Stimulated activated CD4-positive, alpha-beta T cell treated with anti-CD3 and anti-CD28 coated beads, TNF-alpha, amount 100 ng/mL, for 48 hours (primary cell): ENCODE measurements at places on chromosomes 16 and 17.

DNA sequence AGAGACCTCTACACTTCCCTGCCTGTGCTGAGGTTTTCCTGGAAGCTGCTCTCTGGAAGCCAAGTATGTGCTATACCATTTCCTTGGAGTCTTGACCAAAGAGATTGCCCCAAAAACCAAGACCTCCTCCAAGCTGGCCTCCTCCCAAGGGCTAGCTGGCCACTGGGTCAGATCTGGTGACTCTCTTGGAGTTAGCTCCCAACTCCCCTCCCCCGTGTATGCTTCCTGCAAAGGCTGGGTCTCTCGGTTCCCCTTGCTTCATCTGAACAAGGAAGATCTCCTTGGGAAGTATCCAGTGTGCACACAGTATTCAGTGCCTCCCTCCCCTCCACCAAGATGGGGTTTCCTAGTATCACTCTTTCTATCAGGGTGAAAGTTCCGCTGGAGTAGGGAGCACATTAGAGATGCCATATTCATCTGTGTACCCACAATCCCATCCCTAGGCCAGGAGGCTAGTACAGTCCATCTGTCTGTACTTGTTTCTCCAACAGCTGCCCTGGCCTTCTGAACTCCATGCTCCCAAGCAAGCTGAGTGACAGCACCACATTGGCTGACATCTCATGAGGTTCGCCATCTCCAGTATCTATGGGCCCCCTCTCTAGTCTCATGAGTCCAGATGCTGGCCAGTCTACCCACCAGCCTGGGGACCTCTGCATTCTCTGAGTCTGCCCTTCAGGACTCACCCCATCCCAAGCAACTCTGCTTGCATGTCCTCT lies 3.2 kb downstream of the GAS7 start:
- DNase-seq, result no peak

DNA sequence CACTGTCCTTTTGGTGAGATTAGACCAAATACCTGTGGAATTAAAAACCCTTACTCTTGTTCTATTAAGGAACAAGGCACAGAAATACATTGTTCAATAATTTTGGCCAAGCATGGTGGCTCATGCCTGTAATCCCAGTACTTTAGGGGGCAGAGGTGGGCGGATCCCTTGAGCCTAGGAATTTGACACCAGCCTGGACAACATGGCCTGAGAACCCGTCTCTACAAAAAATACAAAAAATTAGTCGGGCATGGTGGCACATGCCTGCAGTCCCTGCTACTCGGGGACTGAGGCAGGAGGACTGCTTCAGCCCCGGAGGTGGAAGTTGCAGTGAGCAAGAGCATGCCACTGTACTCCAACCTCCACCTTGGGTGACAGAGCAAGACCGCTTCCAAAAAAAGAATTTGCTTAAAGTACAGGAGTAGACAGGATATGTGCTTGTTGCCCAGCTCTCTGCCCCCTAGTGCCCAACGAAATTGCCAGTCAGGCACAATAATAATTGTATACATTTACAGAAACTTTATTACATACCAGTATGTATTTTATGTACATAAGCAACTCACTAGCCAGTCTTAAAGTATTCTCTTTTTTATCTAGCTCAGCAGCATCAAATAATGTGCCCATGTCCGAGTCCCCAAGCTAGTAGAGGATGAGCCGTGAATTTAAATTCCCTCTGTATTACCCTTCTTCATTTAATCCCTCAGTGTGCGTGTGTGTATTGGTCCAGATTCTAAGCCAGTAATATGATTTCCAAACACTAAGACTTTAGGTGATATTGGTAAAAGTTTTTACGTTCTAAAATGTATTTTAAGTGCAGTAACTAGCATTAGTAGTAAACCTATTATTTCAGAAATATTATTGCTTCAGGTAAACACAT lies 1.4 kb downstream of the THUMPD1 start:
- DNase-seq, result no peak

DNA sequence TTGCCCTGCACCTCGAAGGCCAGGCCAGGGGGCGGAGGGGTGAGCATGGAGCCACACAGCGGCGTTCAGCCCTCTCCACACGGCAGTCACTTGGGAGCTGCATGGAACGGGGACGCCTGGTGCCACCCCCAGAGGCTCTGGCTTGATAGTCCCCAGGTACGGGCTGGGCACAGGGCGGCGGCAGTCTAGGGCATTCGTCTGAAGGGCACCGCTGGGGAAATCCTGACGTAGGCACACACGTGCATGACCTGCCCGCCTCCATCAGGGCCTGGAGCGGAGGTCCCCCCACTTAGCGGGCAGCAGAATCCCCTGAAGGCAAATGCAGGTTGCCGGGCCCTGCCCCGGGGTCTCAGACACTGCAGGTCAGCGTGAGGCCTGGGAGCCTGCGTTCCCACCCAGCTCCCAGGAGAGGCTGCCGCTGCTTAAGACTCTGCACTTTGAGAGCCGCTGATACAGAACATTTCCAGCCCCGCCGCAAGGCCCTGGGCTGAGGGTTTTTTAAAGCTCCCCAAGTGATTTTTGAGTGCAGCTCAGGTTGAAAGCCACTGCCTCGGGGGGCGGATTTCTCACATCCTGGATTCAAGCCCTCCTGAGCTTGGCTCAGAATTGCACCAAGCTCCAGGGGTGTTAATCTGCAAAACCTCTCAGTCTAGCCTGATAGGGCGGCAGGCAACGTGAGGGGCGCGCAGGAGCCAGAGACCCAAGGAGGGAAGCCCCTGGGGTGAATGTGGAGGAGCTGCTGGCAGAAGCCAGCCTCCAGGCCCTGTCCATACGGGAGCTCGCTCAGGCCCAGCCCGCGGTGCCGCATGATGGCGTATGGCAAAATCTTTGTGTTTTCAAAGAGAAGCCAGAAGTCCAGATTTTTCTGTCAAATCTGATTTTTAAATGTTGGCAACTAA lies 182.3 kb upstream of the GSE1 start:
- DNase-seq, result no peak

DNA sequence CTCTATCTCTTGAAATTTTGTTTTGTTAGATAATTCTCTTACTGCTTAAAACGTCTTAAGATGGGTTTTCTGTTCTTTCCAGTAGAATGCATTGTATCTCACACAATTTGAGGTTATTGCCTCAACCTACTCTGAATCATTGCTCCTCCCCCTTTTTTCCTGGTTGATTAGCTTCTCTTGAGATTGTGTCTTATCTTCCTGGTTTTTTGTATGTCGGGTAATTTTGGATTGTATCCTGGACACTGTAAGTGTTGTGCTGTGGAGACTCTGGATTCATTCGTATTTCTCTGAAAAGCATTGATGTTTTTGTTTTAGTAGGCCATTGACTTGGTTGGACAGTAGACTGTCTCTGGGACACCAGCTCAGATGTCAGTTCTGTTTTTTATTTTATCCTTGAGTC lies 26.1 kb downstream of the PRKCB start:
- DNase-seq, result no peak

DNA sequence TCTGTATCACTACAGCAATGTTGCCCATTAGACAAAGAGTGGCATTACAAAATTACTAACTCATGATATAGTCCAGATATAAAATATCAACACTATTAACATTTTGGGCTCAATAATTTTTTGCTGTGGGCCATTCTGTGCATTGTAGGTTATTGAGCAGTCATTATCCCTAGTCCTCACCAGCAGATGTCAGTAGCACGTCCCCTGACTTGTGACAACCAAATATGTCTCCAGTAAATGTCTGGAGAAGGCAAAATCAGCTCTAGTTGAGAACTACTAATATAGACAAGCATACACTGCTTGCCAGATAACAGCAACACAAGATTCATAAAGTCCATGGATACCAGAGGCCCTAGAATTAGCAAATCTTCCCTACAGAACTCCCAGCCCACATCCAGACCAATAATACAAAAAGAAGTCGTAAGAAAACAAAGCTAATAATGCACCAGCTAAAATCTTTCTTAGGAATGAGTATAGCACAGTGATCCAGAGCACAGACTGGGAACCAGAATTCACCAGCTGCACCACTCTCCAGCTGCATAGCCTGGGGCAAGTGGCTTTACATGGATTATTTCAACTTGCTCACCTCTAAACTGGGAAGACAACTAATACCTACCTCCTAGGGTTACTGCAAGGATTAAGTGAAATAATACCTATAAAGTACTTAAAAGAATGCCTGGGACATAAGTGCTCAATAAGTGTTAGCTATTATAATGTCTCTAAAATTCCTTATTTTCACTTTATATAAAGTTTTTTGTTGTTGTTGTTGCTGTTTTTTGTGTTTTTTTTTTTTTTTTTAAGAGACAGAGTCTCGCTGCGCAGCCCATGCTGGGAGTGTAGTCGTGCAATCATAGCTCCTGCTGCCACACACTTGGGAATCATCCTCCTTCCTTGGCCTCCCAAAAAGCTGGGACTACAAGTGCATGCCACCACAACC lies 23.7 kb downstream of the HELZ start:
- DNase-seq, result no peak

DNA sequence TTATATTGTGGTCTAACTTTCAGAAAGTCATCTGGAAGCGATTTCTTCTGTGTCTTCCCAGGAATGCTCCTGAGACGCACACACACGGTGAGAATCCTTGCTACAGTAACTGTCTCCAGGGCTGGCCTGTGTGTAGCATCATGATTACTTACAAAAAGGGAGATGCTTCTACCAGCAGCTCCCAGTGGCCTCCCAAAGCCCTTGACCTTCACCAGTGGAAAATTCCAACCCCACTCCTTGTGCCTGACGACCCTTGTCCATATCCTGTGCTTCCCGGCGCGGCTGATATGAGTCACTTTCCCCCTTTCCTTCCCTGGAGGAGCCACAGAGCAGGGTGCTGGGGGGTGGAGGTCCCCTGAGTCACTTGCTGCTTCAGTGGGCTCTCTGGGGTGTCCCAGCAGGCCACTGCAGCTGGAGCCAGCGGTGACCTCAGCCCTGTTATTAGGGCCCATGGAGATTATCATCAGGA lies 22.1 kb upstream of the NAT9 start:
- DNase-seq, result no peak

DNA sequence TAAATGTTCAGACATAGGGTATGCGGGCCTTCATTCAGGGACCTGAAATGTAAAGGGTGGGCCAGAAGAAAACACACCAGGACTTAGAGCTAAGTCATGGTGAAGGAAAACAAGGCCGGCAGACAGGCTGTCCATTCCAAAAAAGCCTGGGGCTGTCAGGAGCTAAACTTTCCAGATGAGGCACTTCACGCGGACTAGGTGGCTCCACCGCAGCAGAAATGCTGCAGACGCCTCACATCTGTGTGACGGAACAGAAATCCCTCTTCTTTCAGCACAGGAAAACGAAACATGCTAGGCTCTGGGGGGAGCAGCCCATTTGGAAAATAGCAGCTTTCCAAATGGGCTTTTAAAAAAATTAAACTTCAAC lies 88.7 kb downstream of the HS3ST3A1 start:
- no peak for DNase-seq

DNA sequence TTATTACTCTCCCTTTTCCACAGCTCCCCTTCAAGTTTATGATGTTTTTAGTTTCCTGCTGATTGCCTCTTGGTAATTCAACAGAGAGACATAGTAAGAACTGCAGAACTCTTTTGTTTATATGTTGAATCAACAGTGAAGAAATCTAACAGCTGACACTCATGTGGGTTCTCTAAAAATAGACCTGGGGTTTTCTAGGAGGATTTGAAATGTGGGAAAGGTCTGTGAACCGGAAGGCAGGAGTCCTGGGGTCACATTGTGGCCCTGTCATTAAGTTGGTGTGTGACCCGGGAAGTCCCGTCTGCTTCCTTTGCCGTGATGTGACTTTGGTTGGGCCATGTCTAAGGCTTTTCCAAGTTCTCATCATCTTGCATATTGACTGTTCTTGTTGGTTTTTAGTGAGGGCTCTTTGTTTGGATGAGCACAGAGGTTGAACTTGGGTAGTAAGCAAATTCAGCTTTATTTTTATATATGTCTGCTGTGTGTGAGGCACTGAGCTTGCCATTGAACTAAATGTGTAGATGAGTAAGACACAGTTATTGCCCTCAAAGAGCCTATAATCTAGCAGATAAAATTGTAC lies 48.5 kb upstream of the HS3ST3A1 start:
- no peak for DNase-seq

- no peak for DNase-seq
Measured at GRCh38 chr17:19641687-19642372, 6.7 kb upstream of the ALDH3A2 start.

DNA sequence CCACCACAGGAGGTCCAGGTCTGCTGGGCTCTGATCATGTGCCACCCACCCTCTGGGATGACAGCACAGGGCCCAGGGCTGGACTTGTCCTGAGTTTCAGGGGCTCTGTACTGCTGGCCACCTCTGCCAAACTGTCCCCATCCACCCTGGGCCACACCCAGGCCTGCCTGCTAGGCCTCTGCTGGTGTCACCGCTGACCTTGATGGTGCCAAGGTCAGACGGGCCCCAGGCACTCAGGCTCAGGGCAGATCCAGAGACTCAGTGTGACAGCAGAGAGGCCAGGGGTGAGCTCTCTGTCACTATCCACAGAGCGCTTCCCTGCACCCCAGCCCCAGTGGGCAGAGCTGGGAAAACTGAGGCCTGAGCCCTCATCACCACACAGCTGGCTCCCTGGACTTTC lies 75.6 kb downstream of the RMI2 start:
- DNase-seq, result no peak

- DNase-seq, result no peak
Measured at GRCh38 chr17:31556969-31557645, 165.6 kb downstream of the RAB11FIP4 start.

GRCh38 chr16:4677390-4677789 lies 16.0 kb upstream of the NUDT16L1 start:
- no peak for DNase-seq

- no peak for DNase-seq
Measured at GRCh38 chr16:75754141-75754540, 27.9 kb upstream of the CPHXL start.

- DNase-seq, result no peak
Measured at GRCh38 chr17:65902155-65902554, 289.8 kb downstream of the CEP112 start.

DNA sequence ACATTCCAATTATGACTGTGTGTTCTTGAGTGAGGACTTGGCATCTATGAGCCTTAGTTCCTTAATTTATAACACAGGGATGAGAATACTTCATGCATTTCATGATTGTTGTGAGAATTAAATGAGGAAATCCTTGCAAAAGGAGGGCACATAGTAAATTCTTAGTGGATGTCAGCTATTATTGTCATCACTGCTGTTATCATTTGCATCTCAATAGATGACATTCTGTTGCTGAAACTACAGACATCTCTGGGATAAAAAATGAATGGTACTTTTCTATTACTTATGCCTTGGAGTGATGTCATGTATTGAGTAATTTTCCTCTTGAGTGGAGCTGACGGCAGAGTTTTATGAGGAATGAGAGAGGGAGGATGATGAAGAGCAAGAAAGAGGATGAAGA lies 184.4 kb upstream of the CDH11 start:
- DNase-seq, result no peak

- no peak for DNase-seq
Measured at GRCh38 chr17:42642336-42642735, 16.7 kb upstream of the TUBG2 start.

DNA sequence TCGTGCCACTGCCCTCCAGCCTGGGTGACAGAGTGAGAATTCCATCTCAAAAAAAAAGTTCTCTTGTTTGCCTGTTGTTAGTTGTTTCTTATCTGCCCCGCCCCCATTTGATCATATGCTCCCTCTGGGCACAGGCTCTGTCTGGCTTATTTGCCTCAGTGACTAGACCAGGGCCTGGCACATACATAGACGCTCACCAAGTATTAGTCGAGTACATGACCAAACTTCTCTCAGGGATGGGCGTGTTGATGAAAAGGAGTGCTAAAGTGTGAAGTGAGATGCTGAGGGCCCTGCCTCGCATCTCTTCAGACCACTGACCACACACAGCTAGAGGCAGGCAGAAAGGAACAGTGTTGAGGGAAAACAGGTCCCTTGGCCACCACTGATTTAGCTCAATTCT lies 3.3 kb upstream of the HELZ start:
- no peak for DNase-seq

- no peak for DNase-seq
Measured at GRCh38 chr17:80424261-80424660, 9.3 kb downstream of the ENDOV start.

GRCh38 chr16:78706637-78707036 lies 607.2 kb downstream of the WWOX start:
- DNase-seq, result no peak
